ENCODE measurements at places on chromosomes 12 and 14.

DNA sequence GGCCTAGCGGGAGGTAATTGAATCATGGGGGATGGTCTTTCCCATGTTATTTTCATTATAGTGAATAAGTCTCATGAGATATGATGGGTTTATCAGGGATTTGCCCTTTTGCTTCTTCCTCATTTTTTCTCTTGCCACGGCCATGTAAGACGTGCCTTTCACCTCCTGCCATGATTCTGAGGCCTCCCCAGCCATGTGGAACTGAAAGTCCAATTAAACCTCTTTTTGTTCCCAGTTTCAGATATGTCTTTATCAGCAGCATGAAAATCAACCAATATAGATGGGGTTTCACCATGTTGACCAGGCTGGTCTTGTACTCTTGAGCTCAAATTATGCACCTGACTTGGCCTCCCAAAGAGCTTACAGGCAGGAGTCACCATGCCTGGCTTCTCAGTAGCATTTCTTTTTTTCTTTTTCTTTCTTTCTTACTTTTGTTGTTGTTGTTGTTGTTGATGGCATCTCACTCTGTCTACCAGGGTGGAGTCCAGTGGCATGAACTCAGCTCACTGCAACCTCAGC is 33.2 kb downstream of the TSPAN19 start:
- DNase-seq: no peak

- no peak for DNase-seq
Measured at GRCh38 chr12:120905856-120906384, 1.8 kb upstream of the SPPL3 start.

GRCh38 chr12:13171921-13172859 is 24.3 kb upstream of the EMP1 start:
- DNase-seq: no peak

DNA sequence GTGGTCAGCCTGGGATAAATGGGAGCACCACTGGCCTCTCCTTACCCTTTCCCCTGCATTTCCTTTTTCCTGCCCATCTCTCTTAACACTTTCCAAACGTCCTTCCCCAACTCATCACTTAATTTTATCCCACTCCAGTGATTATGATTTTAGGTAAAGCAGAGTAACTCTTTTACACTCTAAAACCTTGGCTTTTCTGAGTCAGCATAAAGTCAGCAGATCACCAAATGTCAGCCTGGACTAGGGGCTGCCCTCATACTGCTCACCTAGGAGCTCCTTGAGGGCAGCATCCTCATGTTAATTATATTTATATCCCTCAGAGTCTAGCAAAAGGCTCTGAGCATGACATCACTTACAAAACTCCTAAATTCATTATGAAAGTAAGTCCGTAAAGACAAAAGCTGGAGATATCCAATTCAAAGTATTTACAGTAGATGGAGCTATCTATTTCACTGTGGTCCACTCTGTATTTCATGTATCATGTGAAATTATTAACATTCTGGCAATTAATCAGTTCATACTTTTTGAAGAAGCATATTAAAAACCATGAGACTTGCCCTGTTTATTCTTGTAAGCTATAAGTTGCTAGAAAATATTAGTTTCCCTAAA is 17.0 kb upstream of the DICER1 start:
- DNase-seq: no peak

GRCh38 chr12:105764216-105764835 is 374.4 kb downstream of the NUAK1 start:
- no peak for DNase-seq

GRCh38 chr12:123960856-123961255 is 11.8 kb downstream of the CCDC92 start:
- DNase-seq: no peak

GRCh38 chr12:25155022-25155576 is 39.9 kb downstream of the DNAI7 start:
- DNase-seq: peak; percentile 8

- DNase-seq: no peak
Measured at GRCh38 chr14:96271421-96271762, 15.4 kb downstream of the BDKRB1 start.

DNA sequence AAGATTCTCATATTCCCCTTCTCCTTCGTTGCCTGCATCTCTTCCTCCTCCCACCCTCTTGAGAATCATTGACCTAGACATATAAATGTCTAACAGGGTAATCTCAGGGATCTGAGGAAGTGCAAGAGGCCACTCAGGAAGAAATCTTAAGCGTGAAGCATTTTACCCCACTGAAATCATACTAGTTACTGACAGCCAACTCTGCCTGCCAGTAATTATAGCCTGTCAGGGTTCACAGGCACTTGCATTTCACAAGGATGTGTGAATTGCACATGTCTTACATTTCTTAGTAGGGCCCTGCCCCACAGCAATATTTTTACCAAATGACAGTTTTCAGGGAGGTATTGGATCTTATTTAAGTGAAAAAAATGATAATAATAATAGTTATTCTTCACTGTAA is 127.2 kb downstream of the SLC15A5 start:
- DNase-seq: no peak

- DNase-seq: peak; percentile 98
Measured at GRCh38 chr14:105045710-105046326, 19.4 kb downstream of the GPR132 start.

- no peak for DNase-seq
Measured at GRCh38 chr12:110668480-110669192, 20.3 kb downstream of the HVCN1 start.

DNA sequence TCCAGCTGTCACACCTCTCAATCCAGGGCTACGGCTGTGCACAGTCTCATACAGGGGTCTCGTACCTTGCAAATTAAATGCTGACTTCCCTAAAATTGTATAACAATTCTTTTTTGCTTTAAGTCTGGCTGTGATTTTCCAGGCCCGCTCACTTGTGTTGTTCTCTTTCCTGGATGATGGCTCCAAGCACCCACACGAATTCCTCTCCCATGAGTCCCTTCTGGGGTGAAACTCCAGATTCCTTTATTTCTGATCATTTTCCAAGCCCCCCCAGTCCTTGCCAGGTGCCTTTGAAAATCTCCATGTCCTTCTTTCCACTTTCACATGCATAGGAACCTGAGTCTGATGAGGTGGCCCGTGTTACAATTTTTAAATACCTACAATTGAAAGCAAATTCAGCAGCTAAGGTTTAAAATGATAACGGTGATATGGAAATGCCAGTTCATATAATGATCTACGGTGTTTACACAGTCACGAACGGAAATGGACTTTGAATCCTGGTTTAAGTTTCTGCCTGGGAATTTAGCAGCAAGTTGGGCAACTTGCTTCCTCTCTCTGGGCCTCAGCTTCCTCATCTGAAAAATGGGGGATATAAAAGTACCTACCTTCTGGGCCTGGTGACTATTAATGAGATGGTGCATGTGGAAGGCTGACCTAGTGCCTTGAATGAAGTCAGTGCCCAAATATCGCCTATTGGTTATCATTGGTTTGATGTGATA is 85.5 kb downstream of the STAB2 start:
- DNase-seq: no peak

DNA sequence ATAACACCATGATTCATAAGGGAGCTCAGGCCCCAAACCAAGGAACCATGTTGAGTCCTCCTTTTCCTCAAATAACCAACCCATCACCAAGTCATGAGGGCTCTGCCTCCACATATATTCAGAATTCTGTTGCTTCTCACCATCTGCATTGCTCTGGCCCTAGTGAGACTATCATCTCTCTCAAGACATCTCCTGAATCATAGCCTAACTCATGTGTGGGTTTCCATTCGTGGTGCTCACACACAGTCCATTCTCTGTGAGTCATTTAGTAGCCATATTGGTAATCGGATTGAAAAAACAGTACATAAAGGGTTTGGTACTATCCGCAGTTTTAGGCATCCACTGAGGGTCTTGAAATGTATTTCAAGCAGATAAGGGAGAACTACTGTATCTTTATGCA is 5.1 kb upstream of the SLC38A2 start:
- DNase-seq: no peak

DNA sequence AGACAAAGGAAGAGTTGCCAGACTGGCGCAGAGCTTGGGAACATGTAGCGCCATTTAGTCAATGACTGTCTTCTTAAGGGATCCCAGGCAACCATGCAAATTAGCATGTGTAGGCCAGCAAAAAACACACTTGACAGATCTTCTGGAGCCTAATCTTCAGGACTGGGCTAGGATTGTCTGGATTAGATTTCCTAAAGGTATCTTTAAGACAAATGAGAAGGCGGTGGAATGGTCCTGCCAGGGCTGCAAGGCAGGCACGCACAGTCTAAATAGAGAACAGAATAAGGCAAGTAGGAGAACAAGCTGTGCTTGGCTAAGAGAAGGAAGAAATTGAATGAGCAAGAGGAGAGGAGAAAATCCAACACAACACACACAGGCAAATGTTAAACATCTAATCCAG is 80.0 kb downstream of the CIT start:
- DNase-seq: no peak

DNA sequence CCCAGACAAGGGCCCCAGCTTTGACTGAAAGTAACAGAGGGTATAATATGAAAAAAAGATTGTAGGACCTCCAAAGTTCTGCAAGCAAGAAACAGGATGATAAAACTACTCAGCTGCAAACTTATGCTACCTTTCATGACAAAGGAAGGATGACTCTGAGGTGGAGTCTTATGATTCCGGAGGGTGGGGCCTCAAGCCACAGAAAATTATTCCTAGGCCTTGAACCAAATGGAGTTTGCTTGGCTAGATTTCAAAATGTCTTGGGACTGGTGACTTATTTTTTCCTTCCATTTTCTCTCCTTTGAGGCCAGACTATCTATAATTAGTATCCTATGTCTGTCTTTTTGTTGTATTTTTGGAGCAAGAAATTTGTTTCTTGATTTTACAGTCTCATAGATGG is 336.4 kb downstream of the LRIG3 start:
- DNase-seq: no peak

GRCh38 chr12:105292705-105293104 is 37.8 kb upstream of the C12orf75 start:
- no peak for DNase-seq

GRCh38 chr14:76181546-76181945 is 29.8 kb downstream of the GPATCH2L start:
- DNase-seq: no peak

DNA sequence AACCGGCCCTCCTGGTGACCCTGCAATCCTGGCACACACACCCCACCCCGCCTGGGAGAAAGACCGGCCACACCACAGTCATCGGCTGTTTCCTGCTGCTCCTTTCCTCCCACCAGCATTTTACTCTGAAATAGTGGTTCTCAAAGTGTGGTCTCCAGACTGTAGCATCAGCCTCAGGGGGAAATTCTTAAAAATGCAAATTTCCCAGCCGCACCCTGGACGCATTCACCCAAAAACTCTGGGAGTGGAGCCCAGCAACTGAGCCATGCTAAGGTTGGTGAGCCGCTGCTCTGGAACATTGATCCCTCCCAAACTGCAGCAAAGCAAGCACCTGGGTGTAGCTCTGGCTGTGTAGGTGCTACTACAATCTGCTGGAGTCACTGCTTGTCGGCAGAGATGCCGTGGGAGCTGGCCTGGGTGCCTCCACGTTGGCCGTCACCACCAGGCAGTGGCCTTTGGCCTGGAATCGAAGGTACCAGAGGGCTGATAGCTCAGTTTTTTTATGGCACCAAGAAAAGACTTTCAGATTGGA is 38.4 kb upstream of the BCL2L14 start:
- no peak for DNase-seq

GRCh38 chr12:131058700-131059099 is 105.0 kb downstream of the ADGRD1 start:
- no peak for DNase-seq
